ENCODE measurements at places on chromosomes 2 and 18.

DNA sequence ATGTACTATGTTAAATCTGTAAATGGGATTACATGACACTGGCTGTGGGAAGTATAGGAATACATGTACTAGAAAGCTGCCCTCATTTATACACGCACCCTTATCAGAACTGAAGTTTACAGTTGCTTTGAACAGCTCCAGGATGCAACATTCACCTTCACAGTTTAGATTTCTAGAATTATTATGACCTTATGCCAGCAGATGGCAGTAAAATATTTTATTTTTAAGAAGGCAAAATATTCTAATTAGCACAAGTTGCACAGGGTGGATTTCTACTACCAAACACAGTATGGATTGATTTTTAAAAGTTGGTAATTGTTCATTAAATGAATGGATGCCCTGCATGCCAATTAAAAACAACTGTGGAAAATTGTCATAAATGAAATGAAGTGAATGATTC, 670.4 kb downstream of the KCNJ3 start:
- no peak for DNase-seq

DNA sequence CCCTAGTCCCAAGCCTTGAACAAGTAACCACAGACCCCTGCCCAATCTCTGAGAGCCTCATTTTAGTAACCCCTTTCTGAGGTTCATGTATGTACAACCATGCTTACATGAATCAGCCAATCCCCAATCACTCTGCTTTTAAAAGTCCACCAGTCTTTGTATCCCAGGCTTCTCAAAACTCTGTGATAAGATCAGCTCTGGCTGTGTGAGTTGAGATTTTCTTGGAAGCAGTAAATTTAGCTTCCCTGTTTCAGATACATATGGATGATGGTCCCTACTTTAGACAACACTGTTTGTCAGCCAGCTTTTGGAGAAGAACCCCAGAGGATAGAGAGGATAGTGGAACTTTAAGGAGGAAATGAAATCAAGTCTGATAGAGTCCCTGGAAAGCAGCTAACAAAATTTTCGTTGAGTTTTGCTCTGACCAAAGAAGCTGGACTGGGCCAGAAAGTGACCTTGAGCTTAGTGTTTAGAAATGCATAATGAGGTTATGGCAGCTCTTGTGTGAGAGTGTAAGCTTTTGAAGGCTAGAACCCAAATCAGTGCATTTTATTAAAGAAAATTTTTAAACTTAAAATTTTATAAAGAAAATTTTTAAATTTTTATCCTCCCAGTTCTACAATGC, 3.7 kb downstream of the ADNP2 start:
- DNase-seq = no peak

- DNase-seq = no peak
These were observed 19.9 kb upstream of the EFEMP1 start for GRCh38 chr2:55943466-55943865.

DNA sequence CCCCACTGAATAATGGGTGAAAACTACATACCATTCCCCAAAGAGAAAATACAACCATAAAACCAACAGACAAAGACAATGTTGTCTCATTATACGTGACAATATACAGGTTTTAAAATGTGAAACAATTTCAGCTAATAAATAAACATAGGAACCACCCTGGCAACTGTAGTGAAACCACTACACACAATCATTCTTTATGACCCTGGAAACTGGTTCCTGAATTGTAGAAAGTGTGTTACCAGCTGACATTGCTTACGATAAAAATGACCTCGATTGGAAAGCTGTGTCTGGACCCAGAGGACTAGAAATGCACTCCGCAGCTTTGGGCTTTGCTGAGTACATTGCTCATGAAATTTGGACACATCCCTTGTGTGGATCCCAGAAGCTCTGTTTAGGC, 73.9 kb upstream of the LPIN2 start:
- DNase-seq = no peak

DNA sequence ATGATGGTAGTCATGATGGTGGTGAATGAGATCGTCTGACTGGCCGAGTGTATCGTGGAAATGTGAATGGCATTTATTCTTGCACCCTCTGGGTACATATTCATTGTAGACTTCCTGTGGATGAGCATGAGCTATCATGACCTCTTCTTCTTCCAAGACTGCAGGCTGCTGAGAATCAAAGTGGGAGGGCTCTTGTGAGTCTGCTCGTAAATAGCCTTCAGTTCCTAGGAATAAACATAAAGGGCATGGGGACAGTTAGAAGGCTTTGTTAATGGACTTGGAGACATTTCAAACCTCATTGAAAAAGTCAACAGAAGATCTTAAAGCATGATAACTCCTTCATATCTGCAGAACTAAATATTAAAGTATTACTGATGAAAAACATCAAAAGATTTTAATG, 14.9 kb downstream of the SLC39A6 start:
- DNase-seq = no peak

DNA sequence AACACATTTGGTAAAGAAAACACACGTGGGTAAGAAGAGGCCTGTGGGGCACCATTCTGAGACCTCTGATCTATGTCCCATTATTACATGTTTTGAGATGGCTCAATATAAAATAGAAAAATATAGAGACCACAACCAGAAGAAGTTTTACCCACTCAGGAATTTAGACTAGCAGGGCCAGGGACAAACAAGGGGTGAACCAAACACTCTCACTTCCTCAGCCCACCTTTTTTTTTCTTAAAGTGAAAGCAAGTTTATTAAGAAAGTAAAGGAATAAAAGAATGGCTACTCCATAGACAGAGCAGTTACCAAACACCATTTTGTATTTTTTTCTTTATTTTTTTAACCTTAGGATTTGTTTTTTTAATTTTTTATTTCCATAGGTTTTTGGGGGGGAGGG, 119.0 kb upstream of the REV1 start:
- DNase-seq = no peak

- no peak for DNase-seq
These were observed 9.8 kb upstream of the MALT1 start for GRCh38 chr18:58661423-58661822.

DNA sequence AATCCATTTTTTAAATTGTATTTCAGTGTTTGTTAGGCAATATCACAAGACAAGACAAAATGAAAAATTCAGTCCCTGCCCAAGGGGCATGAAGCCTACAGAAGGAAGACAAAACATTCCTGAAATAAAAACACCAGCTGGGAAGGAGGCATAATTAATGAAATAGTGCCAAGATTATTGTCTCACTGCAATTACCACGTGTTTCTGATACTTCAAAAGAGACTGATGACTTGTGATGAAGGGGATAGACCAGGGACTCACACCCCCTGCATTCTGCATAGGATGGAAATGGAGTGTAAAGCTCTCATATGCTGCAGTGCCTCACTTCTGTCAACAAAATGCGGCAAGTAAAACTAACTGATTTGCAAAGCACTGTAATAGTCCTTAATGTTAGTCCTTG, 178.1 kb downstream of the BARD1 start:
- DNase-seq = no peak

DNA sequence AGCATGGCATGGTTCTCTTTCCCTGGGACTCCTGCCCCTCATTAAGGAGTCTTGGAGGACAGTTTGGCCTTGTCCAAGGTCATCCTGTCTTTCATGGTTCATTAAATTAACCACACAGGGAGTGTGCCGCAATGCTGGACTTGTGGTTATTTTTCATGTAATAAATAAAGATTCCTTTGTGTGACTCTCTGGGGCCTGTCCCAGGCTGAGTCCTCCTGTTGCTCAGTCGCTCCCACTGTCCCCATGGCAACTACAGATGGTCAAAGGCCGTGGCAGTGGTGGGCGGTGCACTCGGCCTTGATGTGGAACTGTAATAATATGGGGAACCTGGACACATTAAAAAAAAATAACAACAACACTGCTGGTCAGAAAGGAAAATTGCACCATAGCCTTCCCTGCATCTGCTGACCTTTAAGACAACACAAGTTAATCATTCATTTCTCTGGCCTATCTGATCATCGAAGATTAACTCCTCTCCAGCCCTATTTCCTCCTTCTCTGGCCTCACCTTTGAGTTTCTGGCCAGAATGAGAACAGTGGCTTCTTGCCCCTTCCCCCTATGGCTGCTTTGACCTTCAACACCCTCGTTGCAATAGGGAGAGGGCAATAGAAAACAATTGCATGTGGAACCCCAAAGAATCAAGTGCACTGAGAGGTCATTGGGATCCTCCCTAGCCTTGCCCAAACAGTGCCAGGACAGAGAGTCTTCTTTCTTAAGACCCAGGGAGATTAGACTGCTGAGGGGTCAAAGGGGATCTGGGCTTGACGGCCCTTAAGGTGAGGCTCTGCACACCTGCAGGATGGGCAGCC, 44.7 kb downstream of the PSD4 start:
- no peak for DNase-seq

DNA sequence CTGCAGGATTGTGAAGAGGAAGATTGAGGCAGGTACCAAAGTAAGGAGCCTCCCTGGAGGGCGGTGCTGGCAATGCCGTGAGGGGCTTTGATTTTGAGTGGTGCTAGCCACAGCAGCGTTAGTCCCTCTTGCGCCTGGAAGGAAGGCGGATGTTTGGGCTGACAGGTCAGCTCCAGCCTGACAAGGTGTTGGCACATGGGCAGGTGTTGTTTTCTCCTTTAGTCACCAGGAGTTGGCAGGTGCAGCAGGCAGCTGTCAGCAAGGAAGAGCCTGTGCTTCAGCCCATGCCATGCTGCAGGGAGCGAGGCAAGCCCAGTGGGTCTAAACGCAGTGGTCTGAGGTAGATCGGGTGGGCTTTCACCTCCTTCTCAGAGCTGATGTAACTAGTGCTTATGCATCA, 8.5 kb downstream of the SEC11C start:
- no peak for DNase-seq

- DNase-seq = no peak
These were observed 80.9 kb upstream of the TSPYL6 start for GRCh38 chr2:54336977-54337255.

GRCh38 chr2:47014564-47015051, 99.0 kb upstream of the MCFD2 start:
- no peak for DNase-seq

GRCh38 chr2:31003749-31004148, 134.5 kb downstream of the GALNT14 start:
- no peak for DNase-seq

DNA sequence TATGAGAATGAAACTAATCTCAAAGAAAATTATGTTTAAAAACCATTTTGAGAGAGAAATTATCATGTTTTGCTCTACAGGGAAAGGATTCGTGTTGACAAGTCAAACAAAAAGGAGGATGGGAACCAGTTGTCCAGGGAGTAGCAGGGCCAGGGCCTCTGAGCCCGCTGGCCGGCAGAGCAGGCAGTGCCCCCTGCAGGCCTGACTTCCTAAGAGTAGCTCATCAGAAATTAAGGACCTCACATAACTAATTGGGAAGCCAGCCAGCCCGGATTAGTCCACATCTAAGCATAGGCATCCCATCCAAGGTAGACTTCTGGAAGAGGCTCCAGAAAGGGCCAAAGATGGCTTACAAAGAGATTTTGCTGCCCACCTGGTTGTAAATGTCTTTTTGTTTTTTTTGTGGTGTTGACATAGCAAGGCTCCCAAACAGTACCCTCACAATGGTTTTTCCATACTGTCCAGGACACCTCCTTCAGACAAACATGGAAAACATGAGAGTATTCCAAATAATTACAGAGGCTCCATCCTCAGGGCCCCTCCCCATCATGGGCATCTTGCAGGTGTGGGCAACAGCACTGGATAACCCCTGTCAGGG, 241.2 kb upstream of the TANK start:
- no peak for DNase-seq

GRCh38 chr2:24972315-24972961, 683 bp upstream of the DNAJC27 start:
- no peak for DNase-seq

DNA sequence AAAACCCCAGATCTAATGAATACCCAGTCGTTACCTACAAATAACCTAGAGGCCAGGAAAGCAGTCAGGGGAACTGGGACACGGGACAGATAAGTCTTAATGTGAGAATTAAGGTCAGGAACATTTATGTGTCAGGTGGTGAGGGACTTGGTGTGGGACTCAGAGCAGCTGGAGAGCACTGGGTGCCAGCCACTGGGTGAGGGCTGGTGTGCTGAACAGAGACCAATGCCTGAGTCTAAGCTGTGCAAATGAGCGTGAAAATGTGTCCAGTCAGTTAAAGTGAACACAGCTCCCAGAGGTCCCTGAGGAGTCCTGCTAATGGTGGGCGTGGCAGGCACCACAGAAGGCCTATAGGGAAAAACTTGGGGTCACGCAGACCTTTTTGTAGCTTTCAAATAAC, 225.9 kb downstream of the C1D start:
- no peak for DNase-seq

- no peak for DNase-seq
These were observed 1321.2 kb downstream of the DPP10 start for GRCh38 chr2:115763601-115764000.

DNA sequence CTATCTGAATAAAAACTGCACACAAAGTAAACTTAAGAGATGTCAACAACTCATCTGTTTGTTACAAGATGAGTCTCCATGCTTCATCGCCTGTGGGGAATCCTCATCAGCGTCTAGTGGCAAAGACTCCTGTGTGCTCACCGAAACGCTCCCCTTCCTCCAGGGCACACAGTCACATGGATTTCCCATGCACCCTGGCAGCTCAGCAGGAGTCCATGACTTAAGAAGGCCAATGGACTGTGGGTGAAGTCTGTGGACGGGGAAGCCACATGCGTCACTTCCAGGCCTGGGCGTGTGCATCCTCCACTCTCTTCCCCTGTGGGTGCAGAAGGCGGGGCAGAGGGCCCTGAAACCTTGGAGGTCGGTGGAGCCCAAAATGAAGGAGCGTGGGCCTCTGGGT, 41.1 kb downstream of the ID2 start:
- no peak for DNase-seq

GRCh38 chr2:142668420-142668819, 209.0 kb upstream of the KYNU start:
- DNase-seq = no peak

DNA sequence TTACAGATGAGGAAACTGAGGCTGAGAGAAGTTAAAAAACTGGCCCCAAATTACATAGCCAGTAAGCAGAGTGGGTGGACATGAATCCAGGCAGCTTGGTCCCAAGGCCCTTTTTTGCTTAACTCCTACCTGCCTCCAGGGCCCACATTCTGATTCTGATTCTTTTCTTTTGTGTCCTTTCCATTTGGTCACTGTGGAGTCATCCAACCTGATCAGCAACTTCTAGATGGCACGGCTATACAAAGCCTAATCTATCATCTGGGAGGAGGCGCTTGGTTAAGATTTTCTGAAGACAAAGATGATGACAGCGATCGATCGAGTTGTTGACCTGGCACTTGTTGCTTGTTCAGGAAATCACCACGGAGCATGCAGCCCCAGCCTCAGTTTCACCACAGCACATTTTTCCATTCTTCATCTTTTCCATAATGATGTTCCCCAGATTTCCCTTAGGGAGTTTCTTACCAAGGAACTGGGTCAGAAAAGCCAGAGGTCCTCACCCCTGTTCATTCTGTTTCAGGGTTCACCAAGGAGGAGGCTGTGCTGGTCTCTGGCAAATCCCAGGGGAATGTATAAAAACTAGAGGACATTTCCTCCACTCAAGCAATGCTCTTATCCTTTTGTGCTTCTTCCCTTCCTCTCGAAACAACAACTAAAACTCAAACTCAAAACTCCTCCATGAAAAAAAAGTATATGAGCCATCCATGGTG, 6.9 kb upstream of the IGFBP2 start:
- no peak for DNase-seq

GRCh38 chr2:82819951-82820350, 1639.1 kb downstream of the SUCLG1 start:
- DNase-seq = no peak
